ENCODE measurements at places on chromosomes 11 and 22.

DNA sequence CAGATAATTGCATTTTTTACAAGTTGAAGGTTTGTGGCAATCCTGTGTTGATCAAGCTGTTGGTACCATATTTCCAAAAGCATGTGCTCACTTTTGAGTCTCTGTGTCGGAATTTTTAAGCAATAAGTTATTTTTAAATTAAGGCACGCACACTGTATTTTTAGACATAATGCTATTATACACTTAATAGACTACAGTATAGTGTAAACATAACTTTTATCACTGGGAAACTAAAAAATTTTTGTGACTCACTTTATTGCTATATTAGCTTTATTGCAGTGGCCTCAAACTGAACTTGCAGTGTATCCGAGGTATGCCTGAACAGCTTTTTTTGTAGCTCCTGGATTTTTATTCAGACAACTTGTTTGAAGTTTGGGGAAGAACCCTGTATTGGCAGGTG lies 31.3 kb upstream of the RRM1 start:
- DNase-seq: no peak

GRCh38 chr11:65298131-65298535 lies 16.5 kb upstream of the CDC42EP2 start:
- no peak for DNase-seq

GRCh38 chr11:23765682-23766252 lies 731.1 kb upstream of the LUZP2 start:
- DNase-seq: no peak

DNA sequence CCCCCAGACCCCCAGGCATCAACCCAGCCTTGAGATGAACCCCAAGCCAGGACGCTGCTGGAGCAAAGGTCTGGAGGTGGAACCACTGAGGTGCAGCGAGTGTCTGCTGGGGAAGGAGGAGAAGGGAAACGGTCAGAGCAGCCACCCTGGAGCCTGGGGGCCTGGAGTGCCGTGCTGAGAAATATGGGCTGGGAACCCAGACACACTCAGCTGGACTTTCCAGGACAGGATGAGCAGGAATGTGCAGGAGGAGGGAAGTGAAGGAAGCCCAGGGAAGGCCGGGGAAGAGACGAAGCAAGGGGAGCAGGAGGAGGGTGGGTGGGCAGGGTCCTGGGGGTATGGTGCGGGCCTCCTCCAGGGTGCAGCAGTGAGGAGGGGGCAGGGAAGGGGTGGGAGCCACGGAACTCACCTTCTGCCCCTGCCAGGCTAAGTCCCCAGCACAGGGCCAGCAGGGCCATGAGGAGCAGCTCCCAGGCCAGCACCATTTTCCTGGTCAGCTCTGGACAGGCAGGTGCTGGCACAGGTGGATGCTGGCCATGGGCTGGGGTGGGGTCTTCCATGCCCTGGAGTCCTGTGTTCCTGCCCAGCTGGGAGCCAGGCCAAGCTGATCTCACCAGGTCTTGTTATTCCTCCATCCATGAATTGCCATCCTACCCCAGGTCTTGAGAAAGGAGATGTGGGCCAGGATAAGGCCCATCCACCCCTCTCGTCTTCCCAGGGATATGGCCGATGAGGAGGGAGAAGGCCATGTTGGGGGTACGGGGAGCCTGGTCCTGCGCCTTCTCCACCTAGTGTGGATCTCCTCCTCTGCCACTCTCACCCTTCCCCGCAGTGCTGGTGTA lies 40.0 kb downstream of the CSF2RB start:
- no peak for DNase-seq

DNA sequence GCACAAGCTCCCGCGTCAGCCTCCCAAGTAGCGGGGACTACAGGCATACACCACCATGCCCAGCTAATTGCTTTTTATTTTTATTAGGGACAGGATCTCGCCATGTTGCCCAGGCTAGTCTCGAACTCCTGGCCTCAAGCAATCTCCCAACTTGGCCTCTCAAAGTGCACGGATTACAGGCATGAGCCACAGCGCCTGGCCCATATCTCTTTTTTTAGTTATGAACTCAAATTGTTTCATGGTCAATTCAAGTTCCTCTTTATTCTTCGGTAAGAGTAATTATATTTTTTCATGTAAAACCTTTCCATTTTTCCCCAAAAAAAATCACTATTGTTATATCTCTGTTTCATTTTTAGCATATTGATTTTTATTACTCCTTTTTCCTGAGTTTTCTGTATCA lies 25.5 kb downstream of the FCHSD2 start:
- no peak for DNase-seq

DNA sequence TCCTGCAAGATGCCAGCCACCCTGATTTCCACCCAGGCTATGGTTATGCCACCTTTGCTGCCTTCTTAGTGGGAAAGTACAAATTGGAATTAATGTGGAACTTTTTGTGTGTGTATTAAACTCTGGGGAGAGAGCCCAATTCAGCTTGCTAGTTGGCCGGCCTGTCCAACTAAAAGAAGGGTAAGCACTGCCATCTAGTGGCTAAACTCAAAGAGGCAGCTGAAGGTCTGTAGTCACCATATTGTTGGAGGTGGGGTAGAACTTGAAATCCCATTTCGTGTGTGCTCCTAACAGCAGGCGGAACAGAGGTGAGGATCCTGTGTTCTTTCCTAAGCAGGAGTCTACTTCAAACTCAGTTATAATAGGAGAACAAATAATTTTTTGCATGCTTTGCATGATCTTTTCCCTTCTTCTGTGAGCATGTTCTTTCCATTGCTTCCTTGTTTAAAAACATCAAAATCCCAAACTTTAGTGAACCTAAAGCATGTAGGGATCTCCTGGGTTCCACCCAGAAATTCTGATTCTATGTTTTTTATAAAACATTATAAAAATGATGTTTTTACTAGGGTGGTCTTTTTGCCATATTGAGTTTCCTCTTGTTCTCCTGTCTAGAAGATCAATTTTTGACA lies 138.8 kb upstream of the SORL1-AS1 start:
- peak; percentile 80 for DNase-seq

GRCh38 chr11:111938687-111939160 lies 1.6 kb downstream of the DIXDC1 start:
- DNase-seq: no peak

GRCh38 chr11:15327786-15328231 lies 213.1 kb downstream of the INSC start:
- peak; percentile 21 for DNase-seq

DNA sequence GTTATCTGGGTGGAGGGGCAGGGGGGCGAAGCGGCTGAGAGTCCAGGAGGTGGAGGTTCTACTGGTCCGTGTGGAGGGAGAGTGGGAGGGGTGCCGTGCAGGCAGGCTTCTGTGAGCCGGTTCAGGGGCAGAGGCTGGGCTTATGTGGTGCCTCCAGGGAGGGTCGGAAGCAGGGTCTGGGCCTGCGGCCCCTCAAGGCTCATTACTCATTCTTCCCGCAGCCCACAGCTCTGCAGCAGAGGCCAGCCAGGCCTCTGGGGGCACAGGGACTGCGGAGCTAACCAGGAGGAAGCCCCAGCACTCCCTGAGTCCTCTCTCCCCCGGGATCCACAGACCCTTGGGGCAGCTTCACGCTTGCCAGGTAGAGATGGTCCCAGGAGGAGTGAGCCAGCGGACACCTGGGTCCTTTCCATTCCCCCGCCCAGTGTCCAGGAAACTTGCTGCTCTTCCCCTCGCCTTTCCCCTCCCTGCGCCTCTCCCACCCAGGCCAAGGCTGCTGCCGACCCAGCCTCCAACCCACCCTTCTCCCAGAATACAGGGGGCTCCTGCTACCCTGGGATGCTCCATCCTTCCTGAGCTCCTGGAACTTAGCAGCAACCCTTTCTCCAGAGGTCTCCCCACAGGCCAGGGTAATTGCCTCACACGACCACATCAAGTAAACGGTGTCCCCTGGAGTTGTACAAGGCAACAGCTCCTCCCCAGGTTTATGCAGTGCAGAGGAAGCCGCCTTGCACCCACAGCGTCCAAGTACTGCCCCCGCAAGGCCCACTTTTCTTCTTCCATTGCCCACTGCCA lies 6.3 kb downstream of the NRXN2 start:
- no peak for DNase-seq

All from RWPE1 (cell line).